ENCODE measurements at places on chromosomes 16 and 17. TPM values are rescaled to one million over a fixed set of nuclear protein-coding genes. Genes with fewer than 3 reads are reported as not detected.

DNA sequence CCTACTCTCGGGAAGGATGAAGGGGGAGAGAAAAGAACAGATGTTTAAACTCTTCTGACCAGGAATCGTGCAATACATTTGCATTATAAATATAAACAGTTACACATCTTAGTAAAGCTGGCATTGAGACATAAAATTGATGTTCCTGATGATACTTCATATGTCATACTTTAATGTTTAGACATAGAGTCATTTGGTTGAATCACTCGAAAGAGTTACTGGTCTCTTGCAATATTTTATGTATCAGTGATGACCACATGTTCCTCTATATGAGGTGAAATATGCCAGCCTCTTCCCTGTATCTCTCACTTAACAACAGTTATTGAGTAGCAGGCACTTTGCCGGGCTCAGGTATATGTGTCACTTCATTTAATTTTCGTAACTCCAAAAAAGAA is 49.7 kb upstream of the PMFBP1 start:
- H3K4me3 ChIP-seq, result no peak overlapping the region
- H3K4me1 ChIP-seq, result no peaks in the 10 kb centered on the region
- no peaks in the 10 kb centered on the region for H3K27me3 ChIP-seq

- DNase-seq, result no peak
- no peak overlapping the region for H3K27ac ChIP-seq
- peaks cover 5% of the 10 kb centered on the region for H3K4me1 ChIP-seq
- no peaks in the 10 kb centered on the region for H3K27me3 ChIP-seq
- H3K36me3 ChIP-seq, result no peaks in the 10 kb centered on the region
- no peak overlapping the region for H3K4me3 ChIP-seq
Observed at GRCh38 chr17:76359375-76359774, 5.7 kb upstream of the PRPSAP1 start.

DNA sequence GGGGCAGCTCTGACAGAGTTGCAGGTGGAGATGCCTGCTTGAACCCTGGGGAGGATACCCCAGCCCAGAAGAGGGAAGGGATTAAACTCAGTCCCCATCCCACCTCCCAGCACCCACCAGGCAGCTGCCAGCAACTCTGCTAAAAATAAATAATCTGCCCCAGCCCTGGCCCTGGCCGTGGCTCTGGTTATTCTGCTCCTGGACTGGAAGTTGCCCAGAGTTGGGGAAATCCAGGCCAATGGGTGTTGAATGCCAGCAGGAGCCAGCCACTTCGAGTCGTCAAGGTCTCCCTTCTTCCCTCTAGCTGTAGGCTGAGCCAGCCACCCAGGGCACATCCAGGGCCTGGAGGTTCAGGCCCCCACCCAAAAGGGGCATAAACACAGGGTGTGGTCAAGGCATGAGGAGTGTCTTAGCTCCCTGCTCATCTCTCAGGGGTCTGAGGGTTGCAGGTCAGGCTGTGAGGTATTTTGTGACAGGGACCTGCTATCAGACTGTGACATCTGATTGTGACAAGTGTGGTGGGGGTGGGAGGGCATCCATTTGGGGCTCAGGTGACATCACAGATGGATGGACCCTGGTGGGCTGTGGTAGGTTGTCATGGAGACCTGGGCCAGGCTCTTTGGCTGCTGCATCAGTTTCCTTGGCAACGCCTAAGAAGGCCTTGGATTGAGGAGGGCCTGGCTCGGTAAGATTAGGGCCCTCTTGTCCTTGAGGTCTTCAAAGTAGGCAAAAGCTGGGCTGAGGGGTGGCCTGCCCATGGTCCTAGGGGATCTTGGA is 1.0 kb upstream of the RRAD start:
- H3K36me3 ChIP-seq, result no peaks in the 10 kb centered on the region
- no peak overlapping the region for H3K4me3 ChIP-seq
- no peak for DNase-seq
- H3K27ac ChIP-seq, result no peak overlapping the region
- H3K27me3 ChIP-seq, result no peaks in the 10 kb centered on the region

- H3K4me1 ChIP-seq, result peaks cover 33% of the 10 kb centered on the region
- H3K27ac ChIP-seq, result no peak overlapping the region
- no peaks in the 10 kb centered on the region for H3K27me3 ChIP-seq
- H3K36me3 ChIP-seq, result no peaks in the 10 kb centered on the region
- DNase-seq, result no peak
Observed at GRCh38 chr17:45298546-45299285, 18.1 kb downstream of the MAP3K14 start.

- peak overlapping the region; percentile 73 for H3K4me3 ChIP-seq
- H3K27ac ChIP-seq, result peak overlapping the region; percentile 63
- no peaks in the 10 kb centered on the region for H3K36me3 ChIP-seq
- H3K4me1 ChIP-seq, result peaks cover 28% of the 10 kb centered on the region
Observed at GRCh38 chr16:30406795-30407101, 658 bp upstream of the ZNF771 start.

DNA sequence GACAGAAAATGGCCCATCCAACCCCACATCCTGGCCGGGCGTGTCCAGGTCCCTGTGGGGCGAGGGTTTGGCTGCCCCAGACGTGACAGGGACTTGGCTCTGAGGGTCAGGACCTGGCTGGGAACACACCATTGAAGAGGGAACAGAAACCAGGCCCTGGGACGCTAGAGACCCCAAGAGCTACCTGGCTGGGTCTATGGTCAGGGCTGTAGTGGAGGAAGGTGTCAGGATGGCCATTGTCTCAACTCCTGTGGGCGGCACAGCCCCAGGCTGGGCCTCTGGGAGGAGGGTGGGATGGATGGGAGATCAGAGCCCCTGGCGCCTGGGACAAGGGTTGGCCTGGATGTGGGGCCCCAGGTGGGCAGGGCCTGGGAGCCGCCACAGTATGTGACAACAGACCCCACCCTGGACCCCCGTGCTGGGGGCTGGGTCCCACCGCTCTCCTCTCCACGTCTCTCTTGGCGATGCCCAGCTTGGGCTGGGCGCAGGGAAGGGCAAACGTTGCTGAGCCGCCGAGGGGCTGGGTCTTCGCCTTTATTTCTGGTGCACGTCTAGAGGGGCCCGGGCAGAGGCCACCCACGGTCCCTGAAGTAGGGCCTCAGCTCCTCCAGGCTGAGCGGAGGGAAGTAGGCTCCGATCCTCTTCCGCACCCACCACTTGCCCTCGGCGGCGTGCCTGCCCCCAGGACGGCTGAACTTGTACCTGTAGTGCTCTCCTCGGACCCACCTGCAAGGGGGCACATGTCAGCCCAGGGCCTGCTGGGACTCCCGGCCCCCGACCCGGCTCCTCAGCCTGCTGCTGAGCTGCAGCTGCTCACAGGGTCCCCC is 53.7 kb upstream of the GNG13 start:
- H3K4me1 ChIP-seq, result no peaks in the 10 kb centered on the region
- H3K36me3 ChIP-seq, result no peaks in the 10 kb centered on the region
- no peaks in the 10 kb centered on the region for H3K27me3 ChIP-seq
- H3K4me3 ChIP-seq, result no peak overlapping the region
- H3K27ac ChIP-seq, result no peak overlapping the region

DNA sequence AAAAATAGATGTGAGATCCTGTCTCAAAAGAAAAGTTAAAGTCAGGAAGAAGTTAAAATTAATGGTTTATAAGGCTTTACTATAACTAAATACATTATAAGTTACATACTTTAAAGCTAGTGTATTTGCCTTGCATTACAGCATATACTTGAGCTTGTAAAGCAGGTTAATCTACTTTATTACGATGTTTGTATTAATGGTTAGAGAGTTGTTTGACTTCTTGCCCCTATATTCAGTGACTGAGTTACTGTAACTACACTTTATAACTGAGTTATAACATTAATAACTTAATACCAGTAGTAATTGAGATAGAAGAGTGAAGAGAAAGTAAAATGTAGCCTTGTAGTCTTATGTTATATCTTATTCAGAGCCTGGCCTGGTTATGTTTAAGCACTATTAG is 22.9 kb downstream of the CLTC start:
- H3K27ac ChIP-seq, result no peak overlapping the region
- H3K4me1 ChIP-seq, result no peaks in the 10 kb centered on the region
- H3K4me3 ChIP-seq, result no peak overlapping the region
- no peaks in the 10 kb centered on the region for H3K27me3 ChIP-seq
- H3K36me3 ChIP-seq, result peaks cover 10% of the 10 kb centered on the region

IL4R gene
- total RNA-seq, result 41.0 TPM

DNA sequence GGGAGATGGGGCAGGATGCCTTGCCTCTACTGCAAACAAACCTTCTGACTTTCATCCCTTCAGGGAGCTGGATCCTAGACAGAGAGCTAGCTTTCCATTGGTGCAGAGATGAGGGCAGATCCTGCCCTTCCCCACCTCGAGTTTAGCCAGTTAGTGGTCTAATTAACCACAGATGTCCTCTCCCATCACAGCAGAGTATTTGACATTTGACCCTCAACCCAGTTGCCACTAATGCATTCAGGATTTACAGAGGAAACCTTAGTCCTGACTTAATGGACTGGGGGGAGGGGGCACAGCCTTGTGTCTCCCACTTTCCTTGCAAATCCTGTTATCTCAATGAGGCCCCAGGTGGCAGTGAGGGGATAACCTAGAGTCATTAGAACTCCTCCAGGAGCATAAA is 10.2 kb downstream of the PIP4K2B start:
- H3K4me3 ChIP-seq, result no peak overlapping the region
- H3K36me3 ChIP-seq, result peaks cover 20% of the 10 kb centered on the region
- H3K4me1 ChIP-seq, result no peaks in the 10 kb centered on the region
- H3K27ac ChIP-seq, result no peak overlapping the region

DNA sequence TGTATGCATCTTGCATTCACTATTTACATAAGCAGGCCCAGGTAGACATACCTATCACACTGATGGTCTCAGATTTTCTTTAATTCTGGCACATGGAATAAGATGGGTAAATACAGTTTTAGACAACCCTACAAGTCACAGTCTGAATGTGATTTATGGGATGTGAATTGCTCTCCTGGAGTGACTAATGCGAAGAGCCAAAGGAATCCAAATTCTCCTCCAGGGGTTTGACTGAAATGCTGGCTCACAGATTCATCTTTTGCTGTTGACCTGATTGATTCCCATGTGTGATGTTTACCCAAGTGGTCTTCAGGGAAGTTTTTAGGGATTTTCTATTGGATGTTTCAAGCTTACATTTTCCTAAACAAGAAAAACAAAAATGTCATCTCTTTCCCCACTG is 277.9 kb upstream of the MON1B start:
- no peak overlapping the region for H3K4me3 ChIP-seq
- H3K4me1 ChIP-seq, result no peaks in the 10 kb centered on the region
- no peak overlapping the region for H3K27ac ChIP-seq
- no peaks in the 10 kb centered on the region for H3K27me3 ChIP-seq
- no peaks in the 10 kb centered on the region for H3K36me3 ChIP-seq

GRCh38 chr17:7440834-7441195 is 1.5 kb downstream of the FGF11 start:
- peaks cover 40% of the 10 kb centered on the region for H3K4me1 ChIP-seq
- H3K27ac ChIP-seq, result no peak overlapping the region
- peak overlapping the region; percentile 36 for H3K4me3 ChIP-seq

GRCh38 chr17:74198694-74199093 is 4.8 kb upstream of the RPL38 start:
- H3K4me1 ChIP-seq, result peaks cover 7% of the 10 kb centered on the region
- no peak overlapping the region for H3K27ac ChIP-seq
- no peak overlapping the region for H3K4me3 ChIP-seq
- no peaks in the 10 kb centered on the region for H3K27me3 ChIP-seq
- no peak for DNase-seq

DNA sequence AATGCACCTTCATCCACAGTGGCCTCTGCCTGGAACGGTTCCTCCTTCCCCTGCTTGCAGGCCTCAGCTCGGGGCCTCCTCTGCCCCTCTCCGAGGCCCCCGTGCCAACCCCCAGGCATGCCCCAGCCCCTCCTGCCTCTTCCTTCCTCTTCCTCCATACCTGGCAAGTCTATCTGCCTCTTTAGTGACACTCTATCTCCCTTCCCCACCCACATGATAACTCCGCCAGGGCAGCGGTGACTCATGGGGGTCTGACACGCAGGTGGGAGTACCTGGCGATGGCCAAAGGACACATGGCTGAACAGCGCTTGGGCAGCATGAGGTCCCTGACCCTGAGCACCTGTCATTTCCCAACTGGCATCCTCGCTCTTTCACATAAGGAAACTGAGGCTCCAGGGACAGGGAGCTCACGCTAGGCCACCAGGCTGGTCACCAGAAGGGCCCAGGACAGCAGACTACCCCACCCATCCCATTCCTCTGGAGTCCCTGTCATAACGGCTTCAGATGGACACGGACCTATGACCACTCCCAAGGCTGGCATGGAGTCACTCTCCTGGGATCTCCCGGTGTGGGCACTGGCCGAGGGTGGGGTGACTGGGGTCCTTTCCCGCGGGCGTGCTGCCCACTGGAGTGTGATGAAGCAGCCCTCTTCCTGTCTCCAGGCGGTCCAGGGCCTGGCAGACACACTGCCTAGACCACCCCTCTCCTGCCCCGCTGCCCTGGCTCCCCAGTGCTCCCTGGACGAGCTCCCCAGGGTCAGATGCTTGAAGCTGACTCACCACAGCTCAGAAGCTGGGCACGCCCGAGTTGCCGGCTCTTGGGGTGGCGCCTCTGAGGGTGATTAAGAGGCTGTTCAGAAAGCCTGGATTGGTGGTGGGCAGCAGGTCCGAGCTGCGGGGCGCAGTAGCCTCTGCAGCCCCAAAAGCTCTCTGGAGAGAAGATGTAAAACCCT is 100.6 kb downstream of the ENGASE start:
- no peaks in the 10 kb centered on the region for H3K27me3 ChIP-seq
- H3K4me1 ChIP-seq, result no peaks in the 10 kb centered on the region
- no peak overlapping the region for H3K27ac ChIP-seq
- H3K4me3 ChIP-seq, result no peak overlapping the region

DNA sequence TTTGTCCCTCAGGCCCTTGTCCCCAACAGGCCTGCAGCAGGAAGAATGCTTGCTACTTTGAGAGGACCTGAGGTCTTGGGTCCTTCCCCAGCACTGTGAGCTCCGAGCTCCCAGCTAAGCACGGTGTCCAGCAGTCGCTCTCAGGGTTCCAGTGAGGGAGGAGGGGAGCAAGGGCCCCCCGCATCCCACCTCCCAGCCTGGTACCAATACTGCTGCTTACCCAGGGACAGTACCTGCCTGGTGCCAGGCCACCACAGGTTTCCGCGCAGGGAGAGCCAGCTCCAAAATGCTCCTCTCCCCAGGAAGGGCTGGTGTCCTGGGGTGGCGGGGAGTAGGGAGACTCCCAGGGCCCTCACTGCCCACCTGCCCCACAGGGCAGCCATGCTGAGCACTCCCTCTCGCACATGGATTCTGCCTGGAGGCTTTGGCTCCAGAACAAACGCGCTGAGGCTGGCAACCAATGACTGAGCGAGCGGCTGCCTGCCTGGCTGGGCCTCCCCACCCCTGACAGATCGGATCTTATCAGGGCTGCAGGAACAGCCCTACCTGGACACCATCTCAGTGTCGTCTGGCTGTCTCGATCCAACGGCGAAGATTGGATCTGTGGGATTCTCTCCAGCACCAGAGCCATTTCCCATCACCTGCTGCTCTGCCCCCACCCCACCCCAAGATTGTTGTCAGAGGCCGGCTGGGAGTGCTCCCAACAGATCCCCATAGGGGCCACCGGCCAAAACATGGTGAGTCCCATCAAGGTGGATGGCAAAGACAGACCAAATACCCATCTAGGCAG is 2.4 kb downstream of the DOK4 start:
- no peaks in the 10 kb centered on the region for H3K4me1 ChIP-seq
- H3K27me3 ChIP-seq, result no peaks in the 10 kb centered on the region
- no peaks in the 10 kb centered on the region for H3K36me3 ChIP-seq
- no peak overlapping the region for H3K27ac ChIP-seq
- H3K4me3 ChIP-seq, result no peak overlapping the region
- no peak for DNase-seq

All from right lobe of liver (tissue), 6 donors.